Renal cortex interstitium (tissue), 15 donors: ENCODE measurements at places on chromosomes 1 and 21.

- no peak for DNase-seq
Measured at GRCh38 chr1:93537396-93537795, 89.5 kb downstream of the FNBP1L start.

DNA sequence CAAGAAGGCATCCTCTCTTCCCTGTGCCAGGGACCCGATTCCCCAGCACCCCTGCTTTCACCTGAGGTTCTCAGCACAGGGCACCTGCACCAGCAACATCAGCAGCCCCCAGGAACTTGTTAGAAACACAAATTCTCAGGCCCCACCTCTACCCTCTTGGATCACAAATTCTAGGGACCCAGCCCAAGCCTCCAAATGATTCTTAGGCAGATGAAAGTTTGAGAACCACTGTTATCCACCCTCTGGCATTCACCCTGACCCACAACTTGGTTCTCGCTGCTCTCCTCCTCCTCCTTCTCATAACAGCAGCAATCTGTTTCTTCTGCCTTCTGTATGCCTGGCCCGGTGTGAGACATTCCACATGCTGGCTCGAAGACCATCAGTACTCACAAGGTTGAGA lies 60.3 kb upstream of the HIVEP3 start:
- DNase-seq: no peak

DNA sequence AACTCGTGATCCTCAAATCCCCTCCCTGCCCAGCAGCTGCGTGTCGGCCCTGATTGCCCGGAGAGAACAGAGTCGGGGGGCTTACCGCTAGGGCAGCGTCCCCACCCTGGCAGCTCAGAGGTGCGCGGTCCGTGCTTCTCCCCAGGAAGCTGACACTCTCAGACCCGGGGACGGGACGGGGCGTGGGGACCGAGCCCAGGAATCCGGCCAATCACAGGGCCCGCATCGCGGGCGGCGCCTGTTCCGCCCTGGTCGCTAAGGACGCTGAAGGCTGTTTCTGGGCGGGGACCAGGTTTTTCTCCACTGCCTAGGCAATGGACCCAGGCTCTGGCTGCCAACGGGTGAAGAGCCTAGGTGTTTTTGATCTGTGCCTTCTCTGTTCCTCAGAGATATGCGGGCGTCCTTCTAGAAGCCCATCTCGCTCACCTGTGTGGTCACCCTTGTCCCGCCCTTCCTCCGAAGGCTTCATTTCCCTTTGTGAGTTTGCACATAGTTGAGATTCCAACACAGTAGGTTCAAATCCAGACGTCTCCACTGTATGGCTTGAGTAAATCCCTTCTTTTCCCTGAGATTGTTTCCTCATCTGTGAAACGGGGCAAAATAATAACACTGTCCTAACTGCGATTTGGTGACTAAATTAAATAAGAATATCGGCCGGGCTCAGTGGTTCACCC lies at the start of gene C1orf87:
TSS of gene C1orf87 (minus strand) at position 166 of the 674 bp plus-strand sequence. CDS start 1,127 bp downstream, outside the sequence.
- no peak for DNase-seq

DNA sequence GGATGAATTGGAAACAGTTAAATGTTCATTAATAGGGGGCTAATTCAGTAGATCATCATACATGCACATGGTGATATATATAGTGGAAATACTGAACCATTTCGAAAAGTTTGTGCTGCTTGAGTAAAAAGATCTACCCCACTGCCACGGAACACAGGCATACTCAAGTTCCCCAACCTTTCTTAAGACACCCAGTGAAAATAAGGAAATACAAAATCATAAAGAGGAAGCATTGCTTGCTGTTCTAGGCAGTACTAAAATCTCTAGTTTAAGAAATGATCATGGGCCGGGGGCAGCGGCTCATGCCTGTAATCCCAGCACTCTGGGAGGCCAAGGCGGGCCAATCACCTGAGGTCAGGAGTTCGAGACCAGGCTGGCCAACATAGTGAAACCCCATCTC lies 37.6 kb upstream of the KIRREL1 start:
- no peak for DNase-seq
